ENCODE measurements at places on chromosomes 12 and 14.
A peak's percentile ranks its signal among the peaks of the same experiment; 100 is the strongest.

GRCh38 chr12:66269757-66270383, 32.4 kb upstream of the HELB start:
- peak; percentile 74 for DNase-seq
- no peak overlapping the region for H3K4me3 ChIP-seq
- no peaks in the 10 kb centered on the region for H3K36me3 ChIP-seq
- H3K4me1 ChIP-seq: peaks cover 14% of the 10 kb centered on the region
- no peaks in the 10 kb centered on the region for H3K27me3 ChIP-seq
- no peak overlapping the region for H3K27ac ChIP-seq

- no peaks in the 10 kb centered on the region for H3K27me3 ChIP-seq
- H3K36me3 ChIP-seq: no peaks in the 10 kb centered on the region
- H3K27ac ChIP-seq: no peak overlapping the region
Measured at GRCh38 chr14:84253326-84253725, 1276.6 kb upstream of the FLRT2 start.

DNA sequence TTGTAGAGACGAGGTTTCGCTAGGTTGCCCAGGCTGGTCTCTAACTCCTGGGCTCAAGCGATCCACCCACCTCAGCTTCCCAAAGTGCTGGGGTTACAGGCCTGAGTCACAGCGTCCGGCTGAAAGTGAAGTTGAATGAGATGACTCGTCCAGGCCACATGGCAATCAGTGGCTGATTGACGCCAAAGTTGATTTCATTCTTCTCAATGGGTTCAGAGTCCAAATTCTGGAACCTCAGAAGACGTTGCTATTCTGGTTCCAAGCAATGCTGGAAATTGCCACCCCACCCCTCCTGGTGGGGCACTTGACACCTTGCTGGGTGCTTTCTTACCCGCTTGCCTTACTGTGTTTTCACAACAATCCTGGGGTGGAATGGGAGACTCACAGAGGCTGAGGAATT, 14.9 kb downstream of the ABCB9 start:
- no peak overlapping the region for H3K4me3 ChIP-seq
- no peaks in the 10 kb centered on the region for H3K27me3 ChIP-seq
- H3K4me1 ChIP-seq: no peaks in the 10 kb centered on the region
- no peaks in the 10 kb centered on the region for H3K36me3 ChIP-seq
- no peak overlapping the region for H3K27ac ChIP-seq

- no peak overlapping the region for H3K4me3 ChIP-seq
- H3K27me3 ChIP-seq: peaks cover 28% of the 10 kb centered on the region
- peaks cover 8% of the 10 kb centered on the region for H3K4me1 ChIP-seq
- H3K27ac ChIP-seq: no peak overlapping the region
- H3K36me3 ChIP-seq: no peaks in the 10 kb centered on the region
- DNase-seq: no peak
Measured at GRCh38 chr12:2646341-2646740, 148.4 kb upstream of the FKBP4 start.

DNA sequence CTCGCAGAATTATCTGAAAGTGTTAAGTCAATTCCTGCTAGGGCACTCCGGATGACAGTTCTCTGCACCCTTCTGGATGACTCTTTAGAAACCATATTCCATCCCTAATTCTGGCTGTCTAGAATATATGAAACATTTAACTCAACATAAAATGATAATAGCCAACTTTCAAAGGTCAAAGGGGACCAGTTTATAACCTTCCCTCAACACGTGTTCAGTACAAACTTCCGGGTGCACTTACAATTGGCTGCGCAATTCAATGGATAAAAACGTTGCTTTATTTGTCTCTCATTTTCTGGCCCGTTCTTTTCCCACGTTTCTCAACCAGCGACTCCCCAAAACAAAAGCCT, 1.3 kb downstream of the SBNO1 start:
- peak overlapping the region; percentile 23 for H3K27ac ChIP-seq
- no peak for DNase-seq
- no peaks in the 10 kb centered on the region for H3K36me3 ChIP-seq
- H3K27me3 ChIP-seq: no peaks in the 10 kb centered on the region
- peak overlapping the region; percentile 76 for H3K4me3 ChIP-seq
- H3K4me1 ChIP-seq: no peaks in the 10 kb centered on the region

- H3K4me3 ChIP-seq: no peak within 1 kb of the TSS
- no peaks in the 10 kb centered on the region for H3K4me1 ChIP-seq
- H3K36me3 ChIP-seq: no peaks in the 10 kb centered on the region
- H3K27ac ChIP-seq: no peak within 1 kb of the TSS
- no peak for DNase-seq
Measured at GRCh38 chr14:64549791-64550620, at the start of gene PPP1R36. Gene PPP1R36, plus strand, starts transcription at chr14:64549961. Its CDS starts 37 bp downstream, at chr14:64549998.

- H3K27me3 ChIP-seq: no peaks in the 10 kb centered on the region
- H3K27ac ChIP-seq: no peak overlapping the region
- 0 out of 2 replicates have a peak, but pooled peaks cover 4% of the 10 kb centered on the region for H3K4me1 ChIP-seq
- DNase-seq: no peak
- no peak overlapping the region for H3K4me3 ChIP-seq
- no peaks in the 10 kb centered on the region for H3K36me3 ChIP-seq
Measured at GRCh38 chr14:103280278-103280928, 53.6 kb upstream of the EIF5 start.

- H3K27ac ChIP-seq: no peak overlapping the region
- DNase-seq: no peak
- H3K4me3 ChIP-seq: no peak overlapping the region
- H3K36me3 ChIP-seq: no peaks in the 10 kb centered on the region
Measured at GRCh38 chr12:119576118-119576810, 17.3 kb upstream of the TMEM233 start.

DNA sequence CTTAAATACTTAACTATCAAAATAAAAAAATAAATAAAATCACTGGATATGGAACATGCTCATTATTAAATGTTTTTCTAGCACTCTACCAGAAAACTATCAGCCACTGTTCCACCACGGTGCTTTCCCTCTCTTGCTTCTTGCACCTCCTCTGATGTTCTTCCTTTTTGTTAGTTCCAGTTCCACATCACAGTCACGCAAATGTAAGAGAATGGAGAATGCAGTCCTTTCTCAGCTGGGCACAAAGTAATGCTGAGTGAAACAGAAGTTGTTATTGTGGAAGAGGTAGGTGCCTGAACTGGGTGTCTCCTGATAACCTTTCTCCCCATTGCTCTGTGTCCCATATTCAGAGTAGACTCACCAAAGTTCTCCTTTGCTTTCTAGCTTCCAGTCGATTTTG, 1116.9 kb upstream of the TMEM132C start:
- H3K27me3 ChIP-seq: no peaks in the 10 kb centered on the region
- no peak overlapping the region for H3K27ac ChIP-seq
- DNase-seq: no peak
- no peak overlapping the region for H3K4me3 ChIP-seq
- H3K4me1 ChIP-seq: no peaks in the 10 kb centered on the region

Data from MM.1S (cell line).